ENCODE measurements at places on chromosomes 13 and 19.

DNA sequence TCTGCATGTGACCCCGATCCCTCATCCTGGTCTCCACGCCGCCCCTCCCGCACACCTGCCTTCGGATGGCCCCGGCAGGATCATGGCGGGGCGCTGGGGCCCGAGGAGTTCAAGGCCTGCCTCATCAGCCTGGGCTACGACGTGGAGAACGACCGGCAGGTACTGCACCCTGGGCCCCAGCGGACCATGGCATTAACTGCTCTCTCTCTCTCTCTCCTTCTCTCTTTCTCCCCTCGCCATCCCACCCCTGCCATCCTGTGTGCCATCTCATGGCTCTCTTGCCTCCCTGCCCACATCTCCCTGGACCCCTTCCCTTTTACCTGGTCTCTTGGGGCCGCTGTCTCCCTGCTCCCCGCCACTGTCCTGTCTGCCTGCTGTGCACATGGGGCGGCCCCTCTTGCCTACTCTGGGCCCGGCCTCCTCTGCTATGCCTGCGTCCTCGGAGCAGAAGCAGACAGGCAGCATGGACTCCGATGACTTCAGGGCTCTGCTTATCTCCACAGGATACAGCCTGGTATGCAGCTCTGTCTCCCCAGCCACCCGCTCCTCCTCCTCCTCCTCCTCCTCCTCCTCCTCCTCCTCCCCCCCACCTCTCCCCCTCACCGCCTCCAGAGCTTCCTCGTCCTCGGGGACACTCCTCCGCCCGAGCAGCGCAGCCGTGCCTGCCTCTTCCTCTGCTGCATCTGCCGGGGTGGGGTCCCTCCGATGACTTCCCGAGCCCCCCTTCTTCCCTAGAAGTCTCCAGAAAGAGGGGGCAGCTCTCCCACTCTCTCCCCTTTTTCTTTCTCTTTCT is 16.2 kb downstream of the CAPN12 start:
- no peak for DNase-seq

DNA sequence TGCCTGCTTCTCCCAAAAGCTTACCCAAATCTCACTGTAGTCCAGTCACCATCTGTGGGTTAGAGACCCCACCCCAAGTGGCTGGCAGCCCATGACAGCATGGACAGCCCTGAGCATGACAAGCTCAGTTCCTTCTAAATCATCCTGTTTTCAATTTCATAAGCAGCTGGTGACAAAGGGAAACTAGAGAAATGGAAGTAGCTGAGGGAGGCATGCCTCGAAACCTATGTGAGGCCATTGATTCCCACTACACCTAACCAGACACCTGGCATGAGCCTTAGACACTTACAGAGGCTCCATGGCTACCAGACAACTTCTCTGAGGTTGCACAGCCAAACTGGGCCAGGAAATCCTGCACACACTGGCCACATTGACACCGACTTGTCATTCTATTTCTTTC is 56.2 kb downstream of the ABCC4 start:
- DNase-seq = no peak

DNA sequence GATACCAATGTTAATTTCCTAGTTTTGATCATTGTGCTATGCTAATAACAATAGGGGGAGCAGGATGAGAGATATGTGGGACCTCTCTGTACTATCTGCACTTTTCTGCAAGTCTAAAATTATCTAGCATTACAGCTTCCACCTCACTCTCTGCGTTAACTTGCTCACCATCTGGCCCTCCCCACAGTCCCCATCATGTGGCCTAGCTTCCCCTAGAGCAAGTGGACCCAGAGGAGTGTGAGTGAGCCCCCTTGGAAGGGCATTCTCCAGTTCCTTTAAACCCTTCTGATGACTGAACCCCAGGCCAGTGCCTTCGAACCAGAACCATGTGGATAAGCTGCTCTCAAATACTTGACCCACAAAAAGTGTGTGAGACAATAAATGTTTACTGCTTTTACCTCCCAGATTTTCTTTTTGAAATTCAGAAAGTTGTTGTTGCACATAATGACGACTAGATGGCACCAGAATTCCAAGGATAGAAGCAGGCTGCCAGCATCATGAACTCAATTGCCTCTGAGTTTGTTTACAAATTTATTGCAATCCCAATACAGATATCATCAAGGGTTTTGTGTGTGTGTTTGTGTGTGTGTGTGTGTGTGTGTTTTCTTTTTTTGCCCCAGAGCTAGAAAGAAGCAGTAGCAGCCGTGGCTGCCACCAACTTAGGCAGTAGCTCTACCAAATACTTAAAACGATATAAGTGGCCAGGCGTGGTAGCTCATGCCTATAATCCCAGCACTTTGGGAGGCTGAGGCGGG is 49.0 kb upstream of the ZNF780A start:
- peak; percentile 58 for DNase-seq

DNA sequence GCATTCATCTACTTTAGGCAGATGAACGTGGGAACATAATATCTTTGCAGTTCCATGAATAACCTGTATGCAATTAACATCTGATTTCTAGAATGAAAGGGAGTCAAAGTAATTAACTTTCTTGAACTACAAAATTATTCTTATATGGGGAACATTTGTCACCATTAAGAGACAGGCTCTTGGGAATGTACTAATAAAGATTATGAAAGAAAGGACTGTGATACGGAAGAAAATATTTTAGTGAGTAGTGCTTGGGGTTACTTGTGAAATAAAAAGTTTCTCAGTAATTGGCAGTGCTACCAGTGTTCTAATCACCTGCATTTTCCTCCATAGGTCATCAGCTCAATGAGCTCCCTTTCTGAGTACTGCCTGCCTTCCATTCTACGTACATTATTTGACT is 85.4 kb downstream of the FRY start:
- DNase-seq = no peak

- DNase-seq = no peak
These were observed 65.3 kb downstream of the GPR12 start for GRCh38 chr13:26695360-26695705.

DNA sequence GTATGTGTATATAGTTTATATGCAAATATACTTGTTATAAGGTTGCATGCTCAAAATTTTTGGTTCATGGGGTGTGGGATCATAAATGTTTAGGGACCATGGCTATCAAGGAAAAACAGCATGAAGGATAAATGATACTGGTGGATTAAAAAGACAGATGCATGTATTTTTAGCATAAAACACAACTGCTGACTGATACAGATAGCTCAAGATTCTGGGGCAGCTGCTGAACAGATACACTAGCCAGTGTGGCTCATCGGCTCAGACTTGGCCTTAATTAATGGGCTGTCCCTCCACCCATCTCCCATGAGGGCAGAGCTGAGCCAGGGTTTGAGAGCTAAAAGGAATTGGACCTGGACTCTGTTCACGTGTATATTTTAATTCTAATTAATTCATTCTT is 11.4 kb downstream of the ALOX5AP start:
- no peak for DNase-seq

GRCh38 chr19:49684251-49684982 is 5.0 kb upstream of the ADM5 start:
- no peak for DNase-seq

DNA sequence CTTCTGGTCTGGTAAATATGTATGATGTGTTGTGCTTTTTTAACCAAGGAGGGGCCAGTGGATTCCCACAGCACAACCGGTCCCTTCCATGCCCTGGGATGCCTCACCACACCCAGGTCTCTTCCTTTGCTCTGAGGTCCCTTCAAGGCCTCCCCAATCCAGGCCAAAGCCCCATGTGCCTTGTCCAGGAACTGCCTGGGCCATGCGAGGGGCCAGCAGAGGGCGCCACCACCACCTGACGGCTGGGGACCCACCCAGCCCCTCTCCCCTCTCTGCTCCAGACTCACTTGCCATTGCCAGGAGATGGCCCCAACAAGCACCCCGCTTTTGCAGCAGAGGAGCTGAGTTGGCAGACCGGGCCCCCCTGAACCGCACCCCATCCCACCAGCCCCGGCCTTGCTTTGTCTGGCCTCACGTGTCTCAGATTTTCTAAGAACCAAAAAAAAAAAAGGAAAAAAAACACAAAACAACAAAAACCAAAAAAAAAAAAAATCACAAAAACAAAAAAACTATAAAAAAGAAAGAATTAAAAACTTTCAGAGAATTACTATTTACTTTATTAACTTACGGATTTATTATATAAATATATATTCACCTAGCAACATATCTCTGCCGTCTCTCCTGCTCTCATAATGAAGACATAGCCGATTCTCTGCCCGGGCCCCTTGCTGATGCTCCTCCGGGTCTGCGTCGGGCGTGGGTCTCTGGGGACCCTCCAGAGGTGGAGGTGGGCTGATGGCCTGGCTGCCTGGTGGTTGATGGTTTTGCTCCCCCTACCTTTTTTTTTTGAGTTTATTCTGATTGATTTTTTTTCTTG is 14.4 kb downstream of the CAPN12 start:
- peak; percentile 34 for DNase-seq

- DNase-seq = no peak
These were observed 558.2 kb downstream of the SLITRK6 start for GRCh38 chr13:85241060-85241459.

- DNase-seq = no peak
These were observed 1518.2 kb upstream of the PCDH20 start for GRCh38 chr13:62933809-62934208.

DNA sequence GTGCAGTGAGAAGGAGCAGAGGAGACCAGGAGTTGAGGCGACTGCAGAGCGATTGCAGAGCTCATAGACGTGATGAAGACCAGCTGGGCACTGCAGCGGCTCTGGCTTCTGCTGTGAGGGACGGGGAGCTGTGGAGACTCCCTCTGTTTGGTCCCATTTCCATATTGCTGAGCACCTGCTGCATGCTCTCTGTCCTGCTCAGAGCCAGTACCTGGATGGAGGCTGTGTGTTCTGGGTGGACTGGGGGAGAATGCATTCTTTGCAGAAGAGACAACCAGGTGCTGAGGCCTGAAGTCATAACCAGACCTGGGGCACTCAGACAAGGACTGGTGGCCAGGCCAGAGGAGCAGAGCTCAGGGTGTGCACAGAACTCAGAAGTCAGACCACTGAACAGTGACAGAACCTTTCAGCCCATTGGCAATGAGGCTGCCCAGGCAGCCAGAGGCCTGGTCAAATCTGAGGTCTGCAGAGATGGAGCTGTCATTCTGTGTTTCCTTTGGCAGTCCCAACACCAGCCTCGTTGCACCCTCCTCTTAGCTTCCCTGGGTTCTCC is 1.3 kb upstream of the A1BG start:
- no peak for DNase-seq

GRCh38 chr13:102261809-102262208 is 140.0 kb downstream of the FGF14 start:
- DNase-seq = no peak

DNA sequence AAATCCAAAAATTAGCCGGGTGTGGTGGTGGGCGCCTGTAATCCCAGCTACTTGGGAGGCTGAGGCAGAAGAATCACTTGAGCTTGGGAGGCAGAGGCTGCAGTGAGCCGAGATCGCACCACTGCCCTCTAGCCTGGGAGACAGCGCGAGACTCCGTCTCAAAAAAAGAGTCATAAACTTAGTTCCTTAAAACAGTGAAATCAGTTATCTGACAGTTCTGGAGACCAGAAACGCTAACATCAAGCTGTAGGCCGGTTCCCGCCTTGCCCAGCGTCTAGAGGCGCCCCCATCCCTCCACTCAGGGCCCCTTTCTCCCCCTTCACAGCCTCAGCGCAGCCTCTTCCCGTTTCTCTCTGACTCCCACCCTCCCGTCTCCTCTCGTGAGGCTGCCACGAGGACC is 11.9 kb downstream of the ADAT3 start:
- DNase-seq = no peak

- no peak for DNase-seq
These were observed 916.6 kb downstream of the DIAPH3 start for GRCh38 chr13:59247171-59247570.

GRCh38 chr13:85582890-85583289 is 216.3 kb downstream of the SLITRK6 start:
- DNase-seq = no peak

- no peak for DNase-seq
These were observed 61.9 kb downstream of the KDM4B start for GRCh38 chr19:5030822-5031221.

DNA sequence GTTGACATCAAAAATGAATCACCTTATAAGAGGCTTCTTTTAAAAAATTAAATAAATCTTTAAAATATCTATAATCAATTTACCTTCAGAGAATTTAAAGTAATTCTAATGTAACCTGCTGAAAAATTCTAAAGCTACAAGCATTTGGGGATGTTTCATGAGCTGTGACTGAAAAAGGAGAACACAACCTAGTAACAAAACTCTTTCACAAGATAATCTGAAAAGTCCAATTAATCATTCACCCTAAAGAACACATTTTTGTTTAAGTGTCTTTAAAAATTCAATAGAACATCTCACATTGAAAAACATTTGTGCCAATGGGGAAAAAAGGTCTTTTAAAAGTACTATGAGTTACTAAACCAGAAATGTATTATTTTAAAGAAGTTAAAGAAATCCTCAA is 22.8 kb downstream of the KLF12 start:
- no peak for DNase-seq

DNA sequence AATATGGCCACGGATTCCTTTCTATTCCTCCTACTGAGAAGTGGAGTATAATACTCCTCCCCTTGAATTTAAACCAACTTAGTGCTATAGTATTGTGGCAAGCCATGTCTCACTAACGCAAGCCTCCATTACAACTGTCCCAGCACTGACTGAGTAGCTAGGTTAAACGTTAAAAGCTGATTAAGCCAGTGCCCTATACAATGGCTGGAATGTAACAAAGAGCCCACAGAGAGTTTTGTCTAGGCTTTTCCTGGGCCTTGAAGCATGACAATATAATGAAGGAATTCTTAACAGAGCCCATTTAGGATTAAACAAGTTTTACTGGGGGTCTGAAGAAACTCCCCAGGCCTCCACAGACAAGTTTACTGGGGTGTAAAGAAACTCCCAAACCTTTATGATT is 254.5 kb upstream of the DACH1 start:
- no peak for DNase-seq
